Brain microvascular endothelial cell (primary cell): ENCODE measurements at places on chromosomes 11 and 22.

- no peak for DNase-seq
Measured at GRCh38 chr11:12410006-12410728, 32.8 kb downstream of the PARVA start.

DNA sequence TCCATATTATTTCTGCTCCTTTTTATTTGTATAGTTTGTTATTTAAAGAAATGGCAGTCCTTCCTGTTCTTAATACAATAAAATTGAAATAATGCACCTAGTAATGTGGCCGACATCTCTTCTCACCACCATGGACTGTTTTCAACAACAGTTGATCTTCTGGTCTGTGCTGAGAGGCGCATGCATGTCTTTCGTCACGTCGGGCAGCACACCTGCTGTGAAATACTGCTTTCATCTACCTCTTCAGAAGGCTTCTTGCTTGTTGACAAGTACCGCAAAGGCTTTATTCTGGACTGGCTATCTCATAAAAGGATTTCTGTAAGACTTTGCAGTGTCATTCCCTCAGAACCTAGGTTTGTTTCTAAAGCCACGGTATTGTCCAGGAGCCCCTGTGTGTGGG, 13.9 kb upstream of the MYO18B start:
- no peak for DNase-seq

DNA sequence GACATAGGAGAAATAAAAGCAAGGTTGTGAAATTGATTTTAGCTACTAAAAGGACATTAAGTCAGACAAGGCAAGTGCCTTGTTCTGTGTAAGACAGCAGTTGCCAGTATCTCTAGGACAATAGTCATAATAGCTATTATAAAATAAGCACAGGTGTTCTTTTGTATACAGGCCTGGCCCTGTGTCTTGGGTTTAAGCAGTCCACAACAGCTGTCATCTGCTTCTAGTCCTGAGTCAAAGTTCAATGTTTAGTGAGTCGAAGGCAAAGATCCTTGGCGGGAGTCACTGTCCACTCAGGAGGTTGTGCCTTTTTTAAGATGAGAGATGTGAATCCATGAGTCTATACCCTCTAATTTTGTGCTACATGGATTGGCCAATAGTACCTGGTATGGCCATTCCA, 79.5 kb downstream of the SC5D start:
- no peak for DNase-seq

DNA sequence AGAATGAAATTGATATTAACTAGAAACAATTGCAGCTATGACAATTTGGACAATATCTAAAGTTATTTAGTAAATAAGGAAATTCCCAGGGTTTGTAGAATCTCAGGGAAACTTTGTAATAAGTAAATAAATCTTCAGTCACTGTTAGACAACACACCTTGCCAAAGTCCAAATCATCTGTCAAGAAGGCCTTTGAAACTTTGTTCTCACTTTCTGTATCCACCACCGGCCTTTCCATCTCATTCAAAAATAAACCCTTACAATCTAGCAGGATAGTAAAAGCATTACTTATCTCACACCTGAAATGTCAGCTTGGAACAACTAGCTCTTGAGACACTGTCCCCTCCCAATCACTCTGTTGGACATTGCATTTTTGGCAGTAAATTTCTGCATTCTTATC, 7.9 kb downstream of the NNMT start:
- no peak for DNase-seq

GRCh38 chr11:72712841-72713240, 38.6 kb upstream of the PDE2A start:
- no peak for DNase-seq

DNA sequence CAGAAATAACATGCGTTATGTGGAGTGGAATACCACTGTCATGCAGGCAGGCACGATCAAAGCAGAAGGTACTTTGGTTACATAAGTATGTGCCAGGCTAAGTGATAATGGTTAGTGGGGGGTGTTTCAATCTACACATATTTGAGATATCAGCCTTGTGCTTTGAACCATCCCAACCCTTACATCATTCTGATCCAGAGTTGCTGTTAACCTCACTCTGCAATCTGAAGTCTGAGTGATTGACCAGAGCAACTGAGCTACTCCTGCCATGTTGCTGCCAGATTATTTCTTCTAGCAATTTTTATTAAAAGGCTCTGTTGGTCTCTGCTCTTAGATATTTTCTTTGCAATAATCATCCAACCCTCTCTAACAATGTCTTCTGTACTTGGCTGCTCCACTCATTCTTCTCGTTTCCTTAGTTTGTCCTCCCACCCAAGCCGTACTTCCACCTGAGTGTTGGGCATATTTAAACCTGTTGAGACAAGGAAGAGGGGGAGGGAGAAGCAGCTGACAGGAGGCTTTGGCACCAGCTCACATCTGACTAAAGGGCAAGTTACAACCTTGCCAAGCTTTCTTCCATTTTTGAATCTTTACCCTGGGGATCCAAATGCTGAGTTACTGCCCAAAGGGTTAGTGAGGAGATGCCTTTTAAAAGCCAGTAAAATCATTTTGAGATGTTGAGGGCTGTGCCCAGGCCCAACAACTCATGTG, 114.1 kb upstream of the SESN3 start:
- DNase-seq, result no peak

DNA sequence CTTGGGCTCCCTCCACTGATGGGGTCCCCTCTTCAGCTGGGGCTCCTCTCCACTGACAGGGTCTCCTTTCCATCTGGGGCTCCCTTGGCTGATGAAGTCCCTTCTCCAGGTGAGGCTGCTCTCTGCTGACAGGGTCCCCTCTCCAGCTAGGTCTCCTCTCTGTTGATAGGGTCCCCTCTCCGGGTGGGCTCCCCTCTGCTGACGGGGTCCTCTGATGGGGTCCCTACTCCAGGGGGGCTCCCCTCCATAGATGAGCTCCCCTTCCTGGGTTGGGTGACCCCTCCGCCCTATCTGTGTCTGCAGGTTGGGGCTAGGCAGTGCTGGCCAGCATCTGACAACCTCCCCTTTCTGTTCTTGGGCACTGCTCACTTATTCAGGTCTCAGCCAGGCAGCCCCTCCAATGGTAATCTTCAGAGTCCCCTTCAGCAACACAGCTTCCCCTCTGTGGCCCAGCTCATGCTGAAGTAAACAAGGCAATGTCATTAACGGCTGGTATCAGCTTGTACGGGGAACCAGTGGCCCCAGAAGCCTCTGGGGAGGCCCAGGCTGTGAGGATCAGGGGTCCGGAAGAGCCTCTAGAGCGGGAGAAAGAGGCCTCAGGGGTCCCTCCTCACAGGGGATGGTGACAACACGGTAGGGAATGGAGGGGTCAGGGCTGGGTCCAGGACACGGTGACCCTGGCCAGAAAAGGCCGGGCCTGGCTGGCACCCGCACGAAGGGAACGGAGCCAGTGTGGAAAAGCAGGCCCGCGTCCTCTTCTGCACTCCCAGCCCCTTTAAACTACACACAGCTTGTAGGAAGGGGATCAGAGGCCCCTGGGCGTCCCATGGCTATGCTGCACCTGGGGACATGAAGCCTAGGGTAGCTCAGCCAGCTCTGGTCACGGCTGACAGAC, 9.6 kb upstream of the CD81 start:
- no peak for DNase-seq
